MG63 (cell line): ENCODE measurements at places on chromosomes 2 and 18.

DNA sequence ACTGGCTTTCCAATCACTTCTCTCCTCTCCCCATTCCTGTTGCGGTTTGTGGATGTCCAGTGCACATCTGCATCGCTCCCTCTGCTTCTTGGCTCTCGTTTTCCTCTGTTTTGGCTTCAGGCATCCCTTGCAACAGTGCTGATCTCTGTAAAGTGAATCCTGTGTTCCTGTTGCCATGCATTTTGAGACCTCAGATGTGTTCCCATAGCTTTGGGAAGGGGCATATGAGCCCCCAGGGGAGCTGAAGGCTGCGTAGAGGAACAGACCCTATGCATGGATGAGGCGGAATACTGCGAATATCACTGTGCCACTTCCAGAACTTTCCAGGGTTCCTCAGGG lies 168.4 kb upstream of the HAAO start:
- DNase-seq = no peak

DNA sequence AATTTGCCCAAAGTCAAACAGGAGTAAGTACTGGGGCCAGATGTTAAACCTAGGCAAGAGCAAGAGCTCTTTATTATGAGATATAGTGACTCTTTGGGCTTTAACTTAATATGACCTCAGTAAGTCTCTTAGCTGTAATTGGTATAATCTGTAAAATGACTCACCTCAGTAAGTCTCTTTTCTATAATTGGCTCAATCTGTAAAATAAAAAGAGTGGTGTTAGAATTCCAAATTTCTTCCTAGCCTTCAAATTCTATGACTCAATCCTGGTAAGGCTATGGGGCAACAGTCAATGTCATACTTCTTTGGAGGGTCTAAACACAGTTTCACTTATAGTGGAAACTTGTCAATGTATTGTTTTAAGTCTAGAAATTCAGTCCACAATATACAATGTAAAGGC lies 1608.9 kb upstream of the PIK3C3 start:
- no peak for DNase-seq

DNA sequence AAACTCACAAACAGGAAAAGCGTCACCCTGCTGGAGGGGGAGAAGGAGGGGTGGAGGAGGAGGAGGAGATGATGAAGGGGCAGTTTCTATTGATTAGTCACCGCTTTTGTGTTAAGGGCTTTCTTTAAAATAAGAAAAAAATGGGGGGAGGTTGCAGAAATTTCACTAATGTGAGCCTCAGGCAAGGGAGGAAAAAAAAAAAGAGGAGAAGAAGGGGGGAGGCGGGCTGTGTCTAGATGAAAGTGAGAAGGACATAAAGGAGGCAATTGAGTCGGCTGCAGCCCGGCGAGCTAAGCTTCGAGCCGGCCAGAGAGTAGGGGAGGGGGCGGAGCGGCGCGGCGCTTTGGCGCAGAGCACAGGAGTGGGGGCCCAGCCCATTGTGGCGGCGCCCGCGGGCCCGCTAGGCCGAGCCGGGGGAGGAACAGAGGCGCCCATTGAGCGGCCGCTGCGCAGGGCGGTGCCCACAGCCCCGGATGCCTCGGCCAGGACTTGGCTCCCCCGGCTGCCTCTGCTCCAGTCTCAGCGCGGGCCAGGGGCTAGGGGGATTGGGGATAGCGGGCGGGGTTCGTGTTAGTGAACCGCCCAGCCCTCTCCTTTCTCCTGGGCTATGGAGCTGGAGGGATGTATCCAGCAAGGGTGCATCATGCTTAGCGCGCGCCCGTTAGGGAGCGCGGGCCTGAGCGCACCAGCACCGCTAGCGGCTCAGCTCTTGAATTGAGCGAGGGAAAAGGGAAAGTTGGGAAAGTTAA lies 7.9 kb downstream of the PAX3 start:
- peak; percentile 82 for DNase-seq

DNA sequence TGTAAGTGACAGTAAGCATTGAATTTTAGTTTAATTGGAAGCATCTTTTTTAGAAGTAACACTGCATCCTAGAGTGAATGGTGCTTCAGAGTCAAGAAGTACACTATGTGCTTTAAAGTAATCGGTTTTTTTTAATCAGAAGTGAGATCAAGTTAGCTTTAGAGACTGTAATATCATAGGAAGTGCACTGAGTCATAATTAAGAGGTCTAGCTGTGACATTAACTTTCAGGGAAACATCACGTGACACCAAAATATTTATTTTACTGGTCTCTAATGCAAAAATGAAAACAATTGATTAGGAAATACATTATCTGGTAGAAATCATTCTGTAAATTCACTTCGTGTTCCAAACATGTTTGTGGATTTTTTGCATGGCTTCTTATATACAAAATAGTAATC lies 55.3 kb upstream of the KYNU start:
- no peak for DNase-seq

- peak; percentile 46 for DNase-seq
These were observed 20.4 kb upstream of the FEZ2 start for GRCh38 chr2:36618381-36618780.

DNA sequence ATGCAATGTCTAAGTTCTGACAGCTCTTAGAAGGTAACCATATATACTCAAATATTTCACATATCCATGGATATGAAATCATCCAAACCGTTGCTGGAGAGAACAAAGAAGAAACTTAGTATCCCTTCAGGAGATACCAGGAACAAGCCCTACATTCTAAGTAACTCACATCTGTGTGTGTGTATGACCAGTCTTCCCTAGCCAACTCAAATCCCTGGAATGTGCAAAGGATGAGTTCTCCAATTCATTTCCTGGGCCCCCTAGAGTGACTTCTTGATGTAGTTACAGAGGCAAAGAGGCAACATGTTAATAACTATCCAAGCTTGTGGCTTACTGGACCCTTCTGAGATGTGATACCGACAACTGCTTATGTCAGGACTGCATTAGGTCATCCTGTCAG lies 20.1 kb downstream of the TPGS2 start:
- DNase-seq = no peak

DNA sequence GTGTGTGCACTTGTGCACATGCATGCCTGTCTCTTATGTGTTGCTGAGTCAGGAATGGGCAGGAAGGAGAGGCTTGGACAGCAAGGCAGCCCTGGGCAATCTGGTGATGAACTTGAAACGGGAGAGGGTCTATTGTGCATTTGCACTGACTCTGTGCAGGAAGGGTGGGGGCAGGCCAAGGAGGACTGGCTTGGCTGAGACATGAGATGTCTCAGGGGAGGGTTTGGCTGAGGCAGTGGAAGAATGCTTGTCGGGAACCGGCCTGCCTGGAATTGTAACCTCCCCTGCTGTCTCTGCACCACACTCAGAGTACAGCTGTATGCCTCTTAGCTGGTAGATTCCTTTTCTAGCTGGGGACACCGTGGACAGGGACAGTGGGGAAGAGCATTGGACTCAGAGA lies 176.1 kb upstream of the TNP1 start:
- peak; percentile 33 for DNase-seq

DNA sequence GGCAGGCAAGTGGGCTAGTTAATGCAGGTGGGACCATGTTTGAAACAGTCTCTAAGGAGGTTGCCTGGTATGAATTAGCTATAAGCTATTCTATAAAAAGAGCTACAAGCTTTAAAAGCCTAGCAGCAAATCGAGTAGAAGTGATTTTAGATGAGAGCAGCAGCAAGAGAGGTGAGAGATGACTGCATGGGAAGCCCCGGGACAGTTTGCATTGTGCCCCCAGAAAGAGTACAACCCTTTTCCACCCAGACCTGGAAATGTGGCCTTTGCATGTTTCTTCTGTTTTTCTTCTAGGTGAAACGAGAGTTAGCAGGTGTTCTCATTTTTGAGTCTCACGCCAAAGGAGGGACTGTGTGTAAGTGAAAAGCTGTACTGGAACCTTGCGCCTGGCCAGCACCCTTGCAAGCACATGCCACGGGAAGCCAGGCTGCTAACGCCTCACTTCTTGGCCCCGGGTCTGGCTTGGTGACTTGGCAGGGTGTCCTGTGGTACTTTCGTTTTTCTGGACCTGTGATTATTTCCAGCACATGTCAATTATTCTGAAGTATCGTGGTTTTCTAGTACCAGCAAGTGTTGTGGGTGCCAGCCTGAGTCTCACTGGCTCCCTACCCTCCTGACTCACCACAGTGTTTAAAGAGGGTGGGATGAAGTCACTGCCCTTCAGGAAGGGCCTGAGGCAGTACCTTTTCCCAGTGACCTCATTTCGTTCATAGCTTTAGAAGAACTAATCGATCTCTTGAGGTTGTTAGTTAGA lies 90.3 kb upstream of the MAP3K20 start:
- DNase-seq = peak; percentile 86
